Bone marrow (tissue), 2 donors: ENCODE measurements at places on chromosomes 5 and 9.

DNA sequence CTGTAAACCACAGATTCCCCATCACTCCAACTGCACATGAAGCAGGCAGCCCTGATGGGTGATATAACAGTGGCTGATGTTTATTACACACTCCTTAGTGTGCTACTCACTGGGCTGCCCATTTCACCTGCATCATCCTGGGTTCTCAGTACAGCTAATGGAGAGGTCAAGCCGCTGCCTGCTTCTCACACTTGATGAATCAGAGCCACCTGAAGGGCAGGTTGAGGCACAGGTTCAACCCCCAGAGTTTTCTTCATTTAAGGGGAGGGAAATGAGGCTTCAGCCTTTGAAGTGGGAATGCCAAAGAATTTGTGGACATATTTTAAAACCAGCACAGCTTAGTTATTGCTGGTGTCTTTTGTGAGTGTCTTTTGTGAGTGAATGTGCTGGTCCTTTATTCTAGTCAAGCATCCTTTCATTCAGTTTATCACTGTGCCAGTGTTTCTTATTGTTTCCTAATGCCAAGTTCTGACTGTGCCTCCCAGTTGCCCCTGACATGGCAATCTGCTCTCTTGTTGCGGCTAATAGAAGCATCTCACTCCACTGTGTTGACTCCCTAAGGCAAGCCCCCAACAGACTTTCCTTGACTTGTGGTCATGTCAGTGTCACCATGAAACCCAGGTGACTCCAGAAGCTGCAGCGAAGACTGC lies 109.2 kb downstream of the FBXL7 start:
- no peak for DNase-seq

DNA sequence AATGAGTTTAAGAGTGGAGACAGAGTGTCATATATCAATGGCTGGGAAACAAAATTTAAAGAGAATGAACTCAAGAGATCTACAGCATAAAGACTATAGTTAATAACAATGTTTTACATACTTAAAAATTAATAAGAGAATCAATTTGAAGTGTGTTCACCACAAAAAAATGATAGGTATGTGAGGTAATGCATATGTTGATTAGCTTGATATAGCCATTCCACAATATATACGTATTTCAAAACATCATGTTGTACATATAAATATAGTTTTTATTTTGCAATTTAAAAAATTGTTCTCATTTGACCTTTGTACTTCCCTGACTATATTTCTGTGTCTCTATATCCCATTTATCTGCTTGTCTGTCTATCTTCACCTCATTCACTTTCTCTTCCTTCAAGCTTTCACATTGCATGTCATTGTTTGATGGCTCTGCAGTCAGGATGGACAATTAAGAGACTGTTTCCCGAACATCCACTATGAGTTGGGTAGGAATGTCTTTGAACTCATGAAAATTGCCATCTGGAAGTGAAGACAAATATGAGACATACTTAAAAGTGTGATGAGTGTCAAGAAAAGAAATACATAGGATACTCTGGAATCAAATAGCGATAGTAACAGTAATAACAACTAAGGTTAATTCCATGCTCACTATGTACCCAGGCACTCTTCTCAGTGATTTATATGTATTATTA lies 359.9 kb upstream of the ACTBL2 start:
- no peak for DNase-seq

GRCh38 chr5:135215617-135216470 lies 181.8 kb upstream of the PITX1 start:
- no peak for DNase-seq

GRCh38 chr5:177355162-177355867 lies 2.4 kb upstream of the RGS14 start:
- no peak for DNase-seq

GRCh38 chr5:6188976-6189375 lies 189.4 kb downstream of the MED10 start:
- no peak for DNase-seq

DNA sequence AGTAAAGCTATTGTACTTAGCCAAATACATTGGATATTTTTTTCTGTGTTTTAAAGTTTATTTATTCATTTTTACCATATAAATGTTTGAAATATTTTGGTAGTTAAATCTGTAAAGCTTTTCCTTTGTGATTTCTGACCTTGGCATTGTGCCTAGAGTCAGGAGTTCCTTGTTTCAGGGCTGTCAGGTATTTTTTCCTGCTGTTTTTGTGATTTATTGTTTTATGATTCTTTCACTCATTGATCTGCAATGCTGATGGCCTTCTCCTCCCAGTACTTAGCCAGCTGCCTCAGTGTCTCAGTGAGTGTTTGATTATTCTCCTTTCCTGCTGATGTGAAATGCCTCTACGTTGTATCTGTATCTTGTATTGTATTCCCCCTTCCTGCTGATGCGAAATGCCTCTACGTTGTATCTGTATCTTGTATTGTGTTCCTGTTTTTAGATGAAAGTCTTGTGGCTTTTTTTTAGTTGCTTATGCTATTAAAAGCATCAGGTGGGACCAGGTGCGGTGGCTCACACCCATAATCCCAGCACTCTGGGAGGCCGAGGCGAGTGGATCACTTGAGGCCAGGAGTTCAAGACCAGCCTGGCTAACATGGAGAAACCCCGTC lies 61.0 kb downstream of the EHMT1 start:
- no peak for DNase-seq

GRCh38 chr9:22158927-22159346 lies 149.8 kb upstream of the CDKN2B start:
- no peak for DNase-seq

- no peak for DNase-seq
Observed at GRCh38 chr9:81211741-81212140, 477.6 kb downstream of the TLE1 start.

DNA sequence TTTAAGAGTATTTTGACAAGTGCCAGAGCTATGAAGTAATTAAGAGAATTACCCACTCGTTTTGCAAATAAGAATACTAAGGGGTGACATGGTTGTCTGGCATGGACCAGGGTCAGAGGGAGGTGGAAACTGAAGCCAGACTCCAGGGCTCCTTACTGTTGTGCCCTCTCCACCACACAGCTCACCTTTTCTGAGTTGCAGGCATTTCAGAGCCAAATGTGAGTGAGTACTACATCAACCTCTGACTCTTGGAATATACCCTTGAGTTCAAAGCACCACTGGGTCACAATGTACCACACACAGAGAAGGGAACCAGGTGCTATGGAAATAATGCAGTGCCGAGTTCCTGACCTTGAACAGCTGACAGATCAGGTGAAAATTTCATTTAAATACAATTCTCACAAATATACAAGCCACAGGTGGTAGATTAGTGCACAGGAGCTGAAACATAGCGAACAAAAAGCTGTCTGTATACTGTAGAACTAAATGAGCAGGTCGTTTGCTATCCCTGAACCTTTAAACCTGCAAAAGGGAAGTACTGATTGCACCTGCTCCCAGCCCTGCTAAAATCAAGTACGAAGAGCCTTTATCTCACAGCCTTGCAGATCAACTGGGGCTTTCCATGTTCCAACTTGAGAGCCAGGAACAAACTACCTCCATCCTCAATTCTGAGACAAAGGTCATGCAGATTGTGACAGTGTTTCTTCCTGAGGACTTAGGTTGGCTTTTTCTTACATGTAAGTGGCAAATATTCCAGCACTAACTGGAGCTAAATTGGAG lies 57.0 kb downstream of the GOLM1 start:
- no peak for DNase-seq

GRCh38 chr5:62310426-62311143 lies 4.6 kb downstream of the KIF2A start:
- DNase-seq = no peak

- DNase-seq = no peak
Observed at GRCh38 chr5:77881528-77881927, 105.4 kb upstream of the TBCA start.

DNA sequence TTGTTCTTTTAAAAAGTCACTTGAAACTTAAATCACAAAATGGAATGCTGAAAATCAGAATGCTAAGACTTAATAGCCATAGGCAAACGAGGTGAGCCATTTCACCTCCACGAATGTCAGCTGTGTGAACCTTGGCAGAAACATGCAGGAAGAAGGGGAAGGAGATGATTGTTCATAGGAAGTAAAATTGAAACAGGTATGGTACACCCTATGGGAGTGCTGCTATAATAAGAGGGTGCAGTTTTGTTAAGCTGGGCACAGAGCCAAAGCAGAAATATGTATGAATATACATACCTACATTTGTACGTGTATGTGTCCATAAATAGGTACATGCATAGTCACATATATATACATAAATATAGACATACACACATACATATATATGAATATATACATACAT lies 51.0 kb upstream of the SPINK5 start:
- no peak for DNase-seq

DNA sequence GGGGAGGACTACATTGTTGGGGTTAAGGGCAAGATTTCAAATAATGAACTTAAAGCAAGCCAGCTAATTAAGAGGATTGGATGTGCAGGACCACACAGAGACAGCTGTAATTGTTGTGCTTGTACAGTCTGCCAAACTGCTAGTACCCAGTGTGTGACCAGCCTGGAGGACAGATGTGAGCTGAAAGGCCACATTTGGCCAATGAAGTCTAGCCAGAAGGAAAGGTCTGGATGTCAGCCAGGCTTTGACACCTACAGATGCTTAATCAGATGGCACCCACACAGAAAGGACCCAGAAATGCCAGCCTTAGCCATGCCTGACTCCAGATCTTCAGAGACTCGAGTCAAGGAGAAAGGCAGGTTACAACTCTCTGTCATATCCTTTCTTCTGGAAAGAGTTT lies 491.1 kb downstream of the KIF4B start:
- no peak for DNase-seq

DNA sequence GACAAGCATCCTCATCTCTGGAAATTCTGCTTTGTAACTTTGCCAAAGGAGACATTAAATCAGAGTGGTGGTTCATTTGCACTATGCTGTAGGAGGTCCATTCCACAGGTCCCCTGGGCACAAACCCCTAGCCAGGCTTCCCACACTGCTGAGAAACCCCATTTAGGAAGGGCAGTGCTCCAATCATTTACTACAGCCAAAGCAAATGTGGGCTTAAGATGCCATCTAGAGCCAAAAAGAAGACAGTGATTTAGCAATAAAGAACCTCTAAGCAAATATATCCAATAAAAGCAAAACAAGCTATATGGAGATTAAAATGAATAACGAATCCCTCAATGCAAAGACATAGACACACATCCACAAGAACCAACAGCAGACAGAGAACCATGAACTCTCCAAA lies 129.0 kb upstream of the ALDH1B1 start:
- no peak for DNase-seq

GRCh38 chr9:16031486-16031885 lies 478.6 kb downstream of the CCDC171 start:
- no peak for DNase-seq

- DNase-seq = no peak
Observed at GRCh38 chr5:52283221-52283620, 504.5 kb upstream of the ITGA1 start.

DNA sequence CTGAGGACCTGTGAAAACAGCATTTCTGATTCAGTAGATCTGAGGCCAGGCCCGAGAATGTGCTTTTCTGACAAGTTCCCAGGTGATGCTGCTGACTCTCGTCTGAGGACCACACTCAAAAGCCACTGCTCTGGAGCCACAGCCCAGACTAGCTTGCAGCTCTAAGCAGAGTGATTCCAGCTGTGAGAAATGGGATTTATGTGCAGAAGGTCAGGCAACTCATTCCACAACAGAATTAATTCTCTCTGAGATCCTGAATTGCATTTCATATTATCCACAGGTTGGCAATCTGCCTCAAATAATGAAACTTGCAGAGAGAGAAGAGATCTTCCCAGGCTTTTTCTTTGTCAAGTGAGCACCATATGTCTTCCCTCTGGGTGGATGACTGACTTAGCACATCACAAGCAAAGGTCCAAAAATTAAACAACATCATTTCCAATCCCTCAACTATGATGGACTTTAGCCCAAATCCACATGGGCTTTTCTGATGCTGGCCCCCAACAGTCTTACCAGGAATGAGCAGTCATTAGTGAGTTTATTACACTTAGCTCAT lies 140.2 kb downstream of the ALDH1A1 start:
- no peak for DNase-seq
